ENCODE measurements at places on chromosomes 5 and 9. TPM values are rescaled to one million over a fixed set of nuclear protein-coding genes. Genes with fewer than 3 reads are reported as not detected.
A peak's percentile ranks its signal among the peaks of the same experiment; 100 is the strongest.

ZNF622 gene
- total RNA-seq = 51.7 TPM

ADAM19 gene
- 8.4 TPM for total RNA-seq

SHOC1 gene
- not detected for total RNA-seq

KCNV2 gene
- total RNA-seq = not detected

DNA sequence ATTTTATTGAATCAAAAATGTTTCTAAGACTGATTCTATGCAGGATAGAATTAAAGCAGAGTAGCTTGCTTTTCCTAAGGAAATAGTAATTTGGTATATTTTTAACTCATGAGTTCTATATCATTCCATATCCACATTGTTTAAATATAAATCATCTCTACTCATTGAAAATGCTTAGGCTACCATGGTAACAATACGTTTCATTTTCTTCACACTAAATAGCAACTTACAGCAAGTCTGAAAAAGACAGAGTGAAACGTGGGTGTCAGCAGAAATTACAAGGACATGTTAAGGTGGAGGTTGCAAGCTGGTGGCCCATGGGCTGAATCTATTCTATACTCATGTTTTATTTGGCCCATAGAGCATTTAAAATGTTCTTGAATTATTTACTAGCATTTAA lies 487.9 kb downstream of the ARHGEF28 start:
- DNase-seq = no peak

DNA sequence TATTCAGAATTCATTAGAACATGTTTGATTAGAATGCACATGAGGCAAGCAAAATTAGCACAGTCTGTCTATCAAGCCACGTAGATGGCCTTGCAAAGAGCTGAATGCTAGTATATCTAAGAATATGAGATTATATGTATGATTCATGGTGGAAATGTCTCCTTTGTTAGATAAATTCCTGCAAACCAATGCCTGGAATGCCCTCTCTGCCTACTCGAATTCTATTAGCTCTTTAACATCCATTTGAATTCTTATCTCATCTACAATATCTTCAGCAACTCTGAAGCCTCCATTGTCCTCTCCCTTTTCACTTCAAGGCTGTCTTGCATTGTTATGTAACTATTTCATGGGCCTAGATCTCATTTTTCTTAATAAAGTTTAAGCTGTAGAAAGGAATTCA lies 205.5 kb downstream of the TMC1 start:
- DNase-seq = no peak

DNA sequence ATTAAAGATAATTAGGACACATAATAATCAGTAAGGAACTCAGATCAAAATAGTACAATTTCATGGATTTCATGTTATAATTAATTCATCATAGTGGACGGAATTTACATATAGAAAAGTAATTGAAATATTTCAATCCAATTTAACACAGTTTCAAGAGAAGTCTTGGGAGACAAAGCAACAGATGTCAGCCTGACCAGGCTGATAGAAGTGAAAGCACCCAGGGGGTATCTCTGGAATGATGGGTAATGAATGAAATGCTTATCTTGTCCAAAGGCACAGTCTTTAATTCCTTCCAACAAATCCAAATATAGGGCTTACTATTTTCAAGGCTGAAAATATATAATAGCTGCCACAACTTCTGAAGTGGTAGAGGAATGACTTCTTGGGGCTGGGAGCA lies 629.3 kb upstream of the RGMB start:
- no peak for DNase-seq

DNA sequence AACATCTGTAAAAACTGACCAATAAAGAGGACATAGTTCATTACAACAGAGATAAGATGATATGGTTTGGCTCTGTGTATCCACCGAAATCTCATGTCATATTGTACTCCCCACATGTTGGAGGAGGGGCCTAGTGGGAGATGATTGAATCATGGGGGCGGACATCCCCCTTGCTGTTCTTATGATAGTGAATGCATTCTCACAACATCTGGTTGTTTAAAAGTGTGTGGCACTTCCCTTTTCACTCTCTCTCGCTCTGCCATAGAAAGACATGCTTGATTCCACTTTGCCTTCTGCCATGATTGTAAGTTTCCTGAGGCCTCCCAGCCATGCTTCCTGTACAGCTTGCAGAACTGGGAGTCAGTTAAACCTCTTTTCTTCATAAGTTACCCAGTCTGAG lies 292.8 kb downstream of the SLF1 start:
- DNase-seq = no peak

DNA sequence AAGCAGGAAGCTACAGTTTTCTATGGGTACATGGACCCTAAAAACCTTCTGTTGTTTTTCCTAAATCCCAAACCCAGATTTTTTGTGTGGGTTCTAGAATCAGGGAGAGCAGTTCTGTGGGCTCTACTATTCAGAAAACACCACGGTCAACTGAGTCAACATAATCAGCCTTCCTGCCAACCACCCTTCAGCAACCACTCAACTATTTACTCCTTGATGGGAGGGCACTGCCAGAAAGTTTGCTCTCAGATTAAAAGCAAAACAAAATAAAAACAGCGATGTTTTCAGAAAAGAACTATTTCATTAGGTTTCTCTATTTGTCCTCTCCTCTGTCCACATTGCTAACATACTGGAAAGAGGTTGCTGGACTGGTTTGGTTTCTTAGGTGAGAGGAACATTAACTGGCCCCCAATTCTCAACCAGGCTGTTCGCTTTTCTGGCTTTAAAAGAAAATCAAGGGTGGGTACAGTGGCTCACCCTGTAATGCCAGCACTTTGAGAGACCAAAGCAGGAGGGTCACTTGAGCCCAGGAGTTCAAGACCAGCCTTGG lies 72.3 kb downstream of the GCNT1 start:
- DNase-seq = no peak

GRCh38 chr9:16410601-16411280 lies 459.7 kb downstream of the BNC2 start:
- DNase-seq = no peak

DNA sequence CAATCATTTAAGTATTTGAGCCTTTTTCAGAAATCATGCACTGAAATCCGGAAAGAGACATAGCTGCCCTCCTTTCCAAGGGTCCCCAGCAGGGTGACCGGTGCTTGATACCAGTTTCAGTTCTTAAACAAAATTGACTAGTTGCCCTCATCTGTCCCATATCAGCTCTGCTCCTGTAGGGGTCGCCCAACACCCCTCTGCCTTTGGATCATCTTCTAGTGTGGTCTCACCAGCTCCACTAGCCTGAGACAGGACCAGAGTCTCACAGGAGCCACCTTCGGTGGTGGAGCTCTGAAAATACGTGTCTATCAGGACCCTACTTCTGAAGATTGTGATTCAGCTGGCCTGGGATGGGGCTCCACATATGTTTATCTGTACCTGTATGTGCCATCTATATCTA lies 428.2 kb downstream of the ENC1 start:
- DNase-seq = no peak

GRCh38 chr5:80793354-80793753 lies 138.6 kb upstream of the DHFR start:
- no peak for DNase-seq

DNA sequence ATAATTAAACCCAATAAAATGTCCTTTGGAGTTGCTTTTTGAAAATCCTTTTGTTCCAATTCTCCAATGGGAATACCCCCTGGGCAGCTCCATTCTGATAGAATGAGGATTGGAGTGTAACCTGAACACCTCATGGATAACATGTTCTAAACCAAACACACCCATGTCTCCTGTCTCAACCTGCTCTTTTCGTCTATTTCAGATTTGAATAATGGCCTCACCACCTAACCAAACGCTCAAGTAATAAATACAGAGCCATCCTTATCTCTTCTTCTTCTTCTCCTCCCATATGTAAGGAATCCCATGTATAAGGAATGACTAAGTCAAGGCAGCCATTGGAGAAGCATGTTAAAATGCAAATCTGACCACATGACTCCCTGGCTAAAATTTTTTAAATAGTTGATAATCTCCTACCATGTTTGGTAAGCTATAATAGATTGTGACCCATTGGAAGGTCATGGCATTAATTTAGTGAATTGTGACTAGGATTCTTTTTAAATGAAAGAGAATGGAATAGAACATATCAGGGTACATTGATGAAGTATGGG lies 26.0 kb downstream of the ELL2 start:
- no peak for DNase-seq

DNA sequence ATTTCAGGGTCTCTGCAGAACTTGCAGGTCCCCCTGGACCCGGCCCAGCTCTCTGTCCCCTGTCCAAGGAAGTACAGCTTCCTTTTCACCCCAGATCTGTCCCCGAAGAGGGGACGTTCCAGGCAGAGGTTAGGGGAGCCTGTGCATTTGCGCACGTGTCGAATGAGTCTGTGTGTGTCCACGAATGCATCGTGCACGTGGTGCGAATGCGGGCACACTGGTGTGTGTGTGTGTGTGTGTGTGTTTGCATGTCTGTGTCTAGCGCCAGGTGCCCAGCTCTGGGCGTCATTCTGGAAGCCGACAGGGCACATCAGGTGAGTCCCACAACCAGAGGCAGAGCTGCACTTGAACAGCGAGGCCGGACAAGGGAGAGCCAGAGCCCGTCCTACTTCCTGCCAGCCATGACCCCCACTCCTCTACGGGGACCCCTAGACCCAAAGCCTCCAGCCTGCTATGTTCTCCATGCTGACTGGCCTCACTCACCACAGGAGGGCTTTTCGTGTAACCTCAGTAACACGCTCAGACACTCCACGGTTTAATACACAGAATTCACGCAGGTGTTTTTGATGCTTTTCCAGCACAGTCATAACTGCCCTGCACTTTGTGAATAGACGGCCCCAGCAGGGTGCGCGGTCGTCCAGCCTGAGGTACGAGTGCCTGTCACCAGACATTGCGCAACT lies 41.3 kb upstream of the CACNA1B start:
- DNase-seq = no peak

DNA sequence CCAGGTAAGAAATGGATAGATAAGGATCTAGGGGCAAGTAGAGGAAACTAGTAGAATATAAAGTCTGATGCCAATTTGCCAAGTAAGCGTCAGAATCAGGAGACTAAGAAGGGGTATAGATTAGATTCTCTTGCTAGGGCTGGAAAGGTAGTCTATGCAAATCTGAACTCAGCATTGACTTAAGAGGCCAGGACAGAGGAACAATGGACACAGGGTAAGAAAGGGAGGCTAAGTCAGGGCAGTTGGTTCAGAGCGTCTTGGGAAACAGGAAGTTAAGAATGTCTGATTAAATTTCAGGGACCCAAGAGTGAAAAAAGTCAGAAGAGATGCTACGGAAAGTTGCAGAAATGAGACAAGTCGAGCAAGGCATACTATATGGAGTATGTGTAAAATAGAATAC lies 263.2 kb upstream of the HAPLN1 start:
- DNase-seq = no peak

DNA sequence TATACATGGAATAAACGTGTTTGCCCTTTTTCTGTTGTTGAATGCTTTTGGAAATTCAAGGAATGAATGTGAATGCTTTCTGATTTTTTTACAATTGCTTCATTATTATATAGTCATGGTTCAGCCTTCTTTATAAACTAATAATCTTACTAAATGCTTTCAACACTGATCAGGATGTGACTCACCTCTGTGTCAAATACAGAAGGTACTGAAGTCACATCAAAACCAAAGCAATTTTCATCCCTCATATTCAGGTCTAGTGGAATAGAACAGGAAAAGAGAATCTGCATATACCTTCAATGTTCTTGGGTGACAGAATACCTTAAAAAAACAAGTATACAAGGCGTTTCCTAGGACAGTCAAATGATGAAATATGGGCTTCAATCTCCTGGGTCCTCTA lies 170.7 kb downstream of the PDE4D start:
- no peak for DNase-seq

DNA sequence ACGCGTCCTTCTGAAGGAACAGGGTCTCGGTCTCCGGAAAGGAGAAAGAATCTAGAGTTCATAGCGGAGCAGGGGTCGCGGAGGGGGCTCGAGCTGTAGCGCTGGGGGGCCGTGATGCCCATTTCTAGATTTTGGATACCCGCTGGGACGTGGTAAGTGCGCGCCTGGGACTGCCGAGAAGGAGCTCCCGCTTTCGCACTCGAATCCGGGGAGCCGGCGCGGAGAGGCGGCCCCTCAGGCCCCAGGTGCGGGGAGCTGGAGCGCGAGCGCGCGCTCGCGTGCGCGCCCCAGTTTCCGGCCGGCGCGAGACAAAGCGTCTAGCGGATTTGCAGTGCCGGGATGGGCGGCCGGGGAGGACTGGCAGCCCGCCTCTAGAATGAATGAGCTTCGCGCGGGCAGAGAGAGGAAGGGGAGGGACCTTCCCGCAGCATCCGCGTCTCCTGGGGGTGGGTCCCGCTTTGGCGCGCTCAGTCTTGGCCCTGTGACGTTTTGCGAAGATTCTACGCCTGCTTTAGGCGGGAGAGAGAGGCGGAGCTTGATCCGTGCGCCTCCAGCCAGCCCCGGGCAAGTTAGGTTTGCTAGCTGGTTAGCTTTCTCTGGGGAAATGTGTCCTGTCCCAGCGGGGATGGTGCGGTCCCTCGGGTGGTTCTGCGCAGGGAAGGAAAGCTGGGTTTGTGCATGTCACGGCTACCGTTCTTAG lies 1.2 kb downstream of the LMNB1 start:
- DNase-seq = peak; percentile 92

DNA sequence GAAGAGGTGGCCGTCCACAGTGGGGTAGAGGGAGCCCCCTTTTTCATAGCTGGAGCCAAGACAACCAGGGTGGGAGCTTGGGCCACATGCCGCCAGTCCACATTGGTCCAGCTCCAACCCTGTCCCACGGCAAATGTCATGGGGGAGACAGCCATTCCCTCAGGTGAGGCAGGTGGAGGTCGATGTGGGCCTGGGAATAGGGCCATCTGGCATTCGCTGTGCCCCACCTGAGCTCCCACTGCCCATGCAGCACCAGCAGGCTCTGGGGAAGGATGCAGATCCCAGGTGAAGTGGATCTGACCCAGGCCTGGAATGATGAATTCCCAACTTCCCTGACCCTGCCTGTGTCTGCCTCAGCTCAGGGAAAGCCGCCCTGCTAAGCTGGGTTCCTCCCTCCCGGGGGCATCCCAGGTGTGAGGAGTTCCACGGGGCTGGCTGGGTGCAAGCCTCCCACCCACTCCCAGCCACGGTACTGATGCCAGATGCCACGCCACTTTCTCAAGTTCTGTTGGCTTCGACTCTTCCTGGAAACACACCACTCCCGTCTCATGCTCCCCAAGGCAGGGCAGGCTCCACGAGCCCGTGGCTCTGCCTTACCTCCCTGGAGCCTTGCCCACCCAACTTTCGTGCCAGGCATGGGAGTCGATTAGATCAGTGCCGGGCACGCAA lies 25.2 kb upstream of the FCN2 start:
- DNase-seq = no peak

DNA sequence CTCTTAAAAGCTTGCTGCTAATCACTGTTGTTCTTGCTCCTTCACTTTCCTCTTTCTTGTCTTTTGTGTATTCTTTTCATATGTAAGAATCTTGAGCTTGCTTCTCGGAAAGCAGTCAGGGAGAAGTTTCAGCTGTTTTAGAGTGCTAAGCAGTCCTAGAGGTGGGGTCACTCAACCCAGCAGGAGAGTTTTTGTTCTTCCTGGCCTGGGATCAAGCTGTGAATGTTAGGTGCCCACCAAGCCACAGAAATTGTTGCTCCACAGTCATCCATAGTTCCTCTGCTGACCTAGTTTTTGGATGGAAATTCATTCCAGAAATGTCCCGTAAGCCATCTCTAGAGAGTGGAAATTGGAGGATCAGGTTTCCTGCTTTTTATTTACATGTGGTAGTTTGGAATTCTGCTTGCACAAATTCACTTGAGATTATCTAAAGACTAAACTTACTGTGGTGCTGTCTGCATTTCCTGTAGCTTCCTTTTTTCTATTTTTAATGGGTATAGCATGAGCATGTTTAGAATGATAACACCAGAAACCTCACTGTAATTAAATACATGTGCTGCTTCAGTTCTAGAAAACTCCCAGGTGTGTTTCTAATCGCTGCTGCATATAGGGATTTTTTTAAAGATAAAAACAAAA lies 108.7 kb downstream of the MAST4 start:
- DNase-seq = no peak

Data from Right ventricle myocardium superior (tissue), 1 donor.